ENCODE measurements at places on chromosomes 3 and 15.

- no peak for DNase-seq
Measured at GRCh38 chr3:62968128-62968527, 92.9 kb upstream of the CADPS start.

- DNase-seq, result peak; percentile 33
Measured at GRCh38 chr3:101849714-101850245, 466 bp downstream of the NFKBIZ start.

DNA sequence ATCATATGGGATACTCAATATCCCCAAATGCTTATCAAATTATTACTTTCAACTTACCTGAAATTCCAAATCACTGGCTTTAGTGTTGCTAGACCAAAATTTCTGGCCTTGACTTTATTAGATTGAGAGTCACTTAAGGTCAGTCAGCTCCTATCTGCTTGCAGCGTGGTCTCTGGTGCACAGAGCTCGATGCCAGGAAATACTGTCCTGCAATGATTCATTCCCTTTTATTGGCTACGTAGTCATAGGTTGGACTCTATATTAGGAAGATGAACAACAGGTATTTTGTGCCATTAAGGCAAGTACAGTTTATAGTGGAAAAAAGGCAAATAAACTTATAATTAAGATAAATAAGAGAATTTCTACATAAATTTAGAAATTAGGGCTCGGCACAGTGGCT is 378.6 kb upstream of the MCTP2 start:
- no peak for DNase-seq

DNA sequence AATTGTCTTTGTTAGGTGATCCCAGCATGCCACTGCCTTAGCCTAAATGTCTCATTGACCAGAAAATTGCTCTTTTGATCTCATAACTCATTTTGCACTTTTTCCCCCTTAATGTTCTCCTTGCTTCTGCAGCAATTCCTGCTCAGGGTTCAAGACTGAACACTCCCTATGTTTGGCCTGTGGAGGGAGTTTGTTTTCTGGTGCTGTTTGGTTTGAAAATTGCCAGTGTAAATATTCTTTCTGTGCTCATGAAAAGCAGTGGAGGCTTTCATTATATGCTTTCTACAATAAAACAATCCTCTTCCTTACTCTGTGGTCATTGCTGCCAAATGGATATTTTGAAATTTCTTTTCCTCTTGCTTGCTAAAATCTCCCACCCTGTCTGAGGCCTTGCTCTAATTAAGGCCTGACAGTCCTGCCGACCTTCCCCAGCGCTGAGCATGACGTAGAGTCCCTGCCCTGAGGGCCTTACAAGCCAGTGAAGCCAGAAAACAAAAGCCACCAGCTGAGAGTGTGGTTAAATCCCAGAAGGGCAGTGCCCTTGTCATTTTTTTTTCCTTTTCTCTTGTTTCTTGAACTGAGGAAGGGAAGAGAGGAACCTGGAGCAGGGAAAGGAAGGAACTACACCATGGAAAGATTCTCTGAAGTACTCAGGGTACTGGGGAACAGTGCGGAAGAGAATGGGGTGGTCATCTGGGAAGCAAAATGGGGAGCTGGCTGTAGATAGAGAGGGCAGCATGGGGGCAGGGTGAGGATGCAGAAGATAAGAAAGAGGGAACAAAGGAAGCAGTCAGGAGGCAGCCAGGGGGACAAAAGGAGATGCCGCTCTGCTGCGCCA is 24.8 kb downstream of the ZBTB38 start:
- DNase-seq, result peak; percentile 50

GRCh38 chr3:196533260-196533681 is 18.1 kb upstream of the SMCO1 start:
- no peak for DNase-seq

- no peak for DNase-seq
Measured at GRCh38 chr3:60206206-60206605, 1045.0 kb downstream of the FHIT start.

- no peak for DNase-seq
Measured at GRCh38 chr15:28118531-28118930, 19.4 kb upstream of the OCA2 start.

GRCh38 chr3:117105686-117106085 is 396.1 kb downstream of the TUSC7 start:
- DNase-seq, result no peak

DNA sequence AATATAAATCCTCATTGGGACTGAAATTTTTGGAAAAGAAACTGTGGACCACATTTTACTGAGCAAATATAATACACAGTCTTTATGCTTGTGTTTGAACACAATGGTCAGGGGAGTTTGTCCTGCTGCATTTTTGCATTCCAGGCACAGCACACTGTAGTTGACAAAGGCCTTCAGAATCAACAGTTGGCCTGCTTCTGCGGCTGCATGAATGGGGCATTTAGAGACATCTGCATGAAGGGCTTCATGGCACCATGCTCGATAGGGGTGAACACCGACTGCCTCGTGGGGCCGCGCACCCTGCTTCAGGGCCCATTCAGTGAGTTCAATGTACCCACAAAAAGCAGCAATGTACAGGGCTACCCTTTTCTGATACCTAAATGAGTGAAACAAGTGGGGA is 15.4 kb upstream of the COMMD2 start:
- DNase-seq, result peak; percentile 89

- no peak for DNase-seq
Measured at GRCh38 chr15:41853831-41854230, 15.2 kb downstream of the PLA2G4B start.

GRCh38 chr3:150681057-150681456 is 22.7 kb downstream of the ERICH6 start:
- DNase-seq, result no peak

GRCh38 chr15:40106203-40107161 is 2.2 kb downstream of the BMF start:
- DNase-seq, result no peak

GRCh38 chr3:129317014-129317771 is 38.5 kb downstream of the HMCES start:
- DNase-seq, result no peak

Data from midbrain (tissue), 1 donor.